Non-pigmented ciliary epithelial cell (primary cell): ENCODE measurements at places on chromosomes 3 and 15.

GRCh38 chr15:80264031-80264430 is 12.0 kb upstream of the CTXND1 start:
- no peak for DNase-seq

- DNase-seq: no peak
Measured at GRCh38 chr3:150480877-150481276, 65.4 kb downstream of the SERP1 start.

DNA sequence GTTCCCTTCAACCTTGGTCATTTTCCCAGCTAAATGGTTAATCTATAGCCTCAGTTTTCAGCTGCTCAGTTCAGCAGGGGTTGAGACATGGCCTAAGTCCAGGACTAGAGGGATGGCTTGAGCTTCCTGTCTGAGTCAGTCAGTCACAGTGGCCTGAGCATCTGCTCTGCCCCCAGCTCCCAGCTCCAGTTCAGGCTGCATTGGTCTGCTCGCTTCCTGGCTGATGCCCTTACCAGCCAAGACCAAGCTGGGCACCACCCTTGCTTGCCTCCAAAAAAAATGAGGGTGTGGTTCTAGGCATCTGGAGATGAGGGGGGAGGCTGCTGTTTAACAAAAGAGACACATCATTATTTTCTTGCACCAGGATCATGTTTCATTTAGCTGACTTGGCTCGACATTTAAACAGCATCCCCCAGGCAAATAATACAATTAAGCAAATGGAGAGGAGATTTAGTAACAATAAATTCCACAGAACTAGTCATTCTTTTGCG is 70.7 kb downstream of the WNT5A start:
- DNase-seq: peak; percentile 61

GRCh38 chr3:77931255-77932009 is 891.5 kb downstream of the ROBO2 start:
- no peak for DNase-seq

GRCh38 chr3:181932039-181932438 is 220.3 kb downstream of the SOX2 start:
- no peak for DNase-seq

DNA sequence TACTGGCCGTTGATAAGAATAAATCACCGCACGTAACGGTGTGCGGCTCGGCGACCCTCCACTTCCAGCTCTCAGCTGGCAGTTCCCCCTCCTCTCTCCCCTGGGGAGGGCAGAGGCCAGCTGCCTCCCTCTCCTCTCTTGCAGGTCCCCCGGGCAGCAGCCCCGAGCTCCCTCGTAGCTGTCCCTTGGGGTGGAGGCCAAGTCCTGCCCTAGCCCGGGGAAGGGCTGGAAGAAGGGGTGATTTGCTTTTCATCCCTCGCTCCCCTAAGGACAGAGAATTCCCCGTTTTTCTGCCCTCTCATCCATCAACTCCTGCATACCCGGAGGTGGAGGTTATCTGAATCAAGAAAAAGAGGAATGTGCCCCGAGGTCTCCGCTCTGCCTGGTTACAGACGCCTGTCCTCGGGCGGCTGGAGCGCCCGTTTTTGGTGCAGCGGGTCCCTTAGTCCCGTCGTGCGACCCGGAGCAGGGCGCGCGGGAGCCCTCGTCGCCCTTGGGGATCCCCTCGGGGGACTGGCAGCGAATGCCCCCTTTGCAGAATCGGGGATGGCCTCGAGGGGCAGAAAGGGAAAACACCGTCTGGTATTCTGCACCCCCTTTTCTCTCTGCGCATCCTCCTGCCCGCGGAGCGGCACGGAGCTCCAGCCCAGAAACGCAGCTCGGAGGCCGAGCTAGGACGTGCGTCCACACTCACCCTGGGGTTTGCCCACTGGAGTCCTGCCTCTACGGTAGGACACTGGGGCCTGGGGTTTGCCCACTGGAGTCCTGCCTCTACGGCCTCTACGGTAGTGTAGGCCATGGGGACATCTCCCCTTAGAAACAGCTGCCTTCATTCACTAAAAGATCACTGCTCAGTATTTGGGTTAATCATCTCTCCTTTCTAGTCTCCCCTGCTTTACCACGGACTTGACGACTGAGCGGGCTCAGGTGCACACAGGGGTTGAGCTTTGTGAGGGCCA is 2.2 kb downstream of the PTPRG start:
- no peak for DNase-seq

DNA sequence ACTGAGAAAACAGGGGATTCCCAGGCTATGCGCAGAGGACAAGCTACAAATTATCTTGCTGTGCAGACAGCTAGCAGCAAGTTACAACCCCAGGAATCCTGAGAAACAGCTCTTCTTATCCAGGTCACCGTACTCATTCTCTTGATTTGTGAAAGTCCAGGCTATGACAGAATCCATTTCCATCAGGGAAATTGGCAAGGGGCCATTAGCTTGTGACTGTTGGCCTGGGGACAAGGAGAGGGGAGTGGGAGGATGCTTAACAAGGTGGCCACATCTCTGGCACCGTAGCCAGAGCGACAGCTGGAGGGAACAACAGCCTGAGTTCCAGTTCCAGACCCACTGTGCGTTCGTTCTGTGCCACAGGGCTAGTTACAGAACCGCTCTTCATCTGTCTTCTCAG is 44.9 kb upstream of the PLXNA1 start:
- DNase-seq: no peak

GRCh38 chr15:71133747-71134472 is 18.6 kb downstream of the THSD4 start:
- no peak for DNase-seq

DNA sequence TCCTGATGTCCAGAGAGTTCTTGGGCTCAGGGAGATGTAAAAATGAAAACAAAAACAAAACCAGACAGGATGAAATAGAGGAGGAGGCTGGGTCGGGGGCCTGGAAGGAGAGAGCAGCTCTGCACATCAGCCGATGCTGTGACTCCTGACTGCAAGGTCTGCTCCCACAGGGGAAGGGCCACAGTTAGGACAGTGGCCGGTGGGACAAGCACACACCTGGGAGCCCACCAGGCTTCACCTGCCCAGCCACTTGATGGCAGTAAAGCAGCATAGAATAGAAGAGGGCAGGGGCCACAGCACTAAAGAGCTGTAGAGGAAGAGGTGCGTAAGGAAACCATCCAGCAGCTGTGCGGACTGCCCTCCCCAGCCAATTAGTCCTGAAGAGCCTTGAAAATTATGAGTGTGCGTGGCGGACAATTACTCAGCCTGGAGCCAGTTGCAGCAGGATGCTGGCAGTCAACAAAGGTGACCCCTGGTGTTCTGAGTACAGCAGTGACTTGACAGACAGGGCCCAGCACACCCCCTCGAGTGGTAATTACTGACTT is 29.8 kb downstream of the ALS2CL start:
- DNase-seq: no peak

GRCh38 chr15:98231696-98232440 is 271.4 kb downstream of the ARRDC4 start:
- DNase-seq: no peak

DNA sequence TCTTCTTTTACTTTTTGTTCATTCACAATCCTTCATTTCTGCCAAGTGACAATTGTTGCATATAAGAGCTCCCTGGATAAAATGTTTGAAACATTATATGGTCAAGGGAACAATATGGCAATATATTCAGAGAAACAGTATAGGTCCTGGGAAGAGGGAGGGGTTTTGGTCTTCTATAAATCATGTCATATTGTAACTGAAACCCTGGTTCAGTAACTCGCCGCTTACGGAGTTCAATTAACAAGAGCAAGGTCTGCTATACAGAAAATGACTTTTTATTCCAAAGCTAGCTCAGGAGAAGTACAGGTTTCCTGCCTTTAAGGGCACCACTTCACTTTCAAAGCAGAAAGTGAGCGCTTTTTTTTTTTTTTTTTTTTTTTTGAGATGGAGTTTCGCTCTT is 522.1 kb upstream of the TGFBR2 start:
- DNase-seq: no peak

GRCh38 chr3:9552252-9552999 is 1.2 kb downstream of the LHFPL4 start:
- DNase-seq: no peak

DNA sequence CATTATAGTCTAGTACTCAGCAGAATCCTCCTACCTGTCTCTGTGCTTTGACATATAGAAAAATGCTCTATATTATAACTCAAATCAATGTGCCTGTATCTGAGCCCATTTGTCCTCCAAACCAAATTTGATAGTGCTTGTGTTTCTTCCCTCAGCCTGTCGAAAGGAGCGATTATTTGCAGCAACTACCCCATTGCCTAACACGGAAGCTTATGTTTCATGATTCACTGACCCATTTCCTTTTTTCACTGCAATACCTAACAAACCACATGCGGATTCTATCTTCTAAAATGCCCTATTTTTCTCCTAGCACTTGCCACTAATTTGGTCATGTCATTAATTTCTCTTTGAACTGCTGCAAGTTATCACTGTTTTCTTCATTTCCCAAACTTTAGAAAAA is 1220.6 kb upstream of the CADM2 start:
- DNase-seq: no peak

- DNase-seq: no peak
Measured at GRCh38 chr3:52596658-52597265, 60.4 kb downstream of the UQCC5 start.

GRCh38 chr3:12822725-12823373 is 18.5 kb downstream of the RPL32 start:
- DNase-seq: no peak

GRCh38 chr3:61094608-61095007 is 156.6 kb downstream of the FHIT start:
- DNase-seq: no peak

DNA sequence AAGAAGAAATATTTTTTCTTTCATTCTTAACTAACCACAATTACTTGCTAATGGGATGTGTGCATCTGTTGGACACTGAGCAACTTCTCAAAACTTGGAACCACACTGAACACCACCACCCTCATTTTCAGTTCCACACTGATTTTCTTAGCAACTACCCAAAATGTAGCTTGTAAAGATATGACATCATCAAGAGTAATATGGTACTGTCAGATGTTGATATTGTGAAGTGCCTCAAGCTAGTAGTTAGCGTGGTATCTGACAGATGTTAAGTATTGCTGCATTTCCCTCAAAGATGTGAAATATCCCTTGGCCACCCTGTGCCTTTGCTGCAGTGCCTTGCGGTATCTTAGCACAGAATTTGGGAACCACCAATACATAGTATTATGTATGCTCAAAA is 9.3 kb downstream of the RFTN1 start:
- DNase-seq: no peak

DNA sequence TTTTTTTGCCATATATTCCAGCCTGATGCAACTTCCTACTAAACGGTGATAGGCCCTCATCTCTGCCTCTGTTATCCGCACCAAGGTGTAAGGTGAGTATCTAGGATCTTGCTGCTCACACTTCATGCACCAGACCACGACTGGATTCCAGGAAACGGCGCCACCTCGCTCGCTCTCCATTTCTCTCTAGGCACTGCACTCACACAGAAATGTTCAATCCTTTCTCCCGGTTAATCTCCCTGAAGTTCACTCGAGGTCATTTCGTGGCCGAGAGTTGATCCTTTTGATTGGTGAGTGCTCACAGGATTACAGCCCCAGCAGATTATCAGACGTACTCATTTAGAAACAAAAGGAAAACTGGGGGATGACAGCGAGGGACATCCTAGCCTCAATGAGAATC is 28.1 kb downstream of the MCF2L2 start:
- DNase-seq: no peak

GRCh38 chr15:38243278-38244055 is 9.2 kb upstream of the SPRED1 start:
- no peak for DNase-seq
